ENCODE measurements at places on chromosomes 2 and 18. TPM values are rescaled to one million over a fixed set of nuclear protein-coding genes. Genes with fewer than 3 reads are reported as not detected.

DSEL gene
- polyA plus RNA-seq, result 11.9 TPM

PTPRN gene
- 0.13 TPM for polyA plus RNA-seq

RFTN2 gene
- 15.2 TPM for polyA plus RNA-seq

PPP1R1C gene
- 0.34 TPM for polyA plus RNA-seq

NYAP2 gene
- 0.34 TPM for polyA plus RNA-seq

ALLC gene
- polyA plus RNA-seq, result not detected

TMEM17 gene
- 1.5 TPM for polyA plus RNA-seq

FTCDNL1 gene
- 1.4 TPM for polyA plus RNA-seq

TEX44 gene
- polyA plus RNA-seq, result not detected

ADD2 gene
- 1.8 TPM for polyA plus RNA-seq

SCYGR2 gene
- not detected for polyA plus RNA-seq

SPTBN1 gene
- 256 TPM for polyA plus RNA-seq

DPP4 gene
- 8.5 TPM for polyA plus RNA-seq

LIMS3 gene
- polyA plus RNA-seq, result 6.0 TPM

ERFE gene
- polyA plus RNA-seq, result 11.2 TPM

UGT1A4 gene
- polyA plus RNA-seq, result not detected

DES gene
- 5,672 TPM for polyA plus RNA-seq

RUFY4 gene
- 0.16 TPM for polyA plus RNA-seq

SP9 gene
- polyA plus RNA-seq, result 0.14 TPM

ANKRD53 gene
- polyA plus RNA-seq, result 1.6 TPM

RGPD4 gene
- polyA plus RNA-seq, result 0.03 TPM

CSRNP3 gene
- polyA plus RNA-seq, result 9.4 TPM

MZT2B gene
- polyA plus RNA-seq, result 133 TPM

RNF181 gene
- 55.9 TPM for polyA plus RNA-seq

FSHR gene
- polyA plus RNA-seq, result 0.43 TPM

RRM2 gene
- 26.8 TPM for polyA plus RNA-seq

GREB1L gene
- polyA plus RNA-seq, result 10.6 TPM

CCBE1 gene
- 3.3 TPM for polyA plus RNA-seq

BMP10 gene
- not detected for polyA plus RNA-seq

CD207 gene
- 0.19 TPM for polyA plus RNA-seq

EIF2AK2 gene
- polyA plus RNA-seq, result 18.6 TPM

ST6GAL2 gene
- 2.5 TPM for polyA plus RNA-seq

TSHZ1 gene
- polyA plus RNA-seq, result 22.7 TPM

CNDP1 gene
- 0.13 TPM for polyA plus RNA-seq

VIL1 gene
- polyA plus RNA-seq, result not detected

LRATD1 gene
- polyA plus RNA-seq, result 10.0 TPM

SCYGR4 gene
- polyA plus RNA-seq, result not detected

DCDC2C gene
- polyA plus RNA-seq, result 0.46 TPM

CCL20 gene
- polyA plus RNA-seq, result 0.49 TPM

SP140 gene
- polyA plus RNA-seq, result 0.62 TPM

LOXHD1 gene
- 3.2 TPM for polyA plus RNA-seq

SLC14A1 gene
- polyA plus RNA-seq, result 0.95 TPM

GALNT3 gene
- 0.97 TPM for polyA plus RNA-seq

VAMP8 gene
- 12.8 TPM for polyA plus RNA-seq

OSBPL1A gene
- 47.1 TPM for polyA plus RNA-seq

ZNF521 gene
- polyA plus RNA-seq, result 43.7 TPM

ING5 gene
- 25.0 TPM for polyA plus RNA-seq

C2orf80 gene
- polyA plus RNA-seq, result not detected

MC5R gene
- polyA plus RNA-seq, result 3.1 TPM

CFAP65 gene
- not detected for polyA plus RNA-seq

CHAC2 gene
- 1.9 TPM for polyA plus RNA-seq

HOXD8 gene
- 40.0 TPM for polyA plus RNA-seq

TMEM37 gene
- 8.3 TPM for polyA plus RNA-seq

KCNG3 gene
- polyA plus RNA-seq, result not detected
